ENCODE measurements at places on chromosomes 1 and 21.

- peak; percentile 55 for DNase-seq
Measured at GRCh38 chr1:235923466-235924021, 56.8 kb upstream of the LYST start.

GRCh38 chr1:58189453-58189852 is 357.1 kb downstream of the OMA1 start:
- no peak for DNase-seq

DNA sequence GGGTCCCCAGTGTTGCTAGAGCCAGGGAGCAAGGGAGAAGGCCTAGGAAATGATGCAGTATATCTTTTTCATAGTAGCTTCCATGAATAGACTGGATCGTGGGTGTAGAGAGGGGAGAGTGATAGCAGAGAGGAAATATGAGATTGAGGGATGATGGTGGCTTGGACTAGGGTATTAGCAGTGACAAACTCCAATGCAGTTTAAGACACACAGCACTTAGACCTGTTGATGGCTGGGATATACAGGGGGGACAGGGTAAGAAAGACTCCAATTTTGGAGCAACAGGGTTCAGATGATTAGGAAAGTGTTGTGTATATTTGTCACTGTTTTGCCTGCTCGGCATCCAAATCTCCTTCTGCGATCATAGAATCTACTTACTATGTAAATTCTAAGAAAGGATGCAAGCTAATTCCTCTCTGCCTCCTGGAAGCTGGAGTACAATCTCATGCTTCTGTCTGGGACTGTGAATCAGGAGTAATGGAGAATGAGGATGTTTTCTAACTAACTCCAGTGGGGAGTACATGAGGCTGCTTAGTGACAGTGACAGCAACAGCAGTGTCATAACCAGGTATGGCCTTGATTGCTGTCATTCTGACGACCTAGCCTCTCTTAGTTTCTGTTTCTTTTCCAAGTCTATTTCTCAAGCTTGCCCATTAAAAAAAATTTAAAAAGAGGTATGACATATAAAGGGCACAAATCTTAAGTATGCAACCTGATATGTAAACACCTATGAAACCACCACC is 47.5 kb downstream of the SYDE2 start:
- no peak for DNase-seq

DNA sequence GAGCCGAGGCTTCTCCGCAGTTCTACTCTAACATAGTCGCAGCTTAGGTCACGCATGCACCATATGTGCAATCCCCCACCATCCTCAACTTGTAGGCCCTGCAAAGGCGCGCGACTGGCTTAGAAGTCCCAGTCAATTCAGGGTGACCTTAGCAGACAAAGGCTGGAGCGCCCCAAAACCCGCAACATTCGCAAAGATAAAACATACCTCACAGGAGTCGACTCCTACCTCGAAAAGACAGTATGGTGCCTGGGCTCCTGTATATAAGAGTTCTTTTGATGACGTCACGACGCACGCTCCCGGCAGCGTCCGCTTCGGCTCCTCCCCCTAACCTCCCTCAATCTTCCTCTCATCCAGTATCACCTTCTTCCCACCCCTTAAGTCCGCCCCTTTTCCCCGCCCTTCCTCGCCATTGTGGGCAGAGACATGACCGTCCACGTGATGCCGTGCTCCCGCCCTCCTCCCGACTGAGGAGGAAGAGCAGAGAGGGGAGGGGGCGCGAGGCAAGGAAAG is at the start of gene GAS5:
GAS5 (minus strand) TSS at position 237 of the 513 bp plus-strand sequence.
- DNase-seq = peak; percentile 100

- peak; percentile 50 for DNase-seq
Measured at GRCh38 chr1:113871597-113872113, at the start of gene PTPN22. Gene PTPN22, minus strand, starts transcription at chr1:113871712.

GRCh38 chr1:167499664-167500101 is 18.6 kb downstream of the CD247 start:
- DNase-seq = no peak

Measured in fibroblast of lung (primary cell).